GM12892 (cell line): ENCODE measurements at places on chromosomes 1 and 21.

DNA sequence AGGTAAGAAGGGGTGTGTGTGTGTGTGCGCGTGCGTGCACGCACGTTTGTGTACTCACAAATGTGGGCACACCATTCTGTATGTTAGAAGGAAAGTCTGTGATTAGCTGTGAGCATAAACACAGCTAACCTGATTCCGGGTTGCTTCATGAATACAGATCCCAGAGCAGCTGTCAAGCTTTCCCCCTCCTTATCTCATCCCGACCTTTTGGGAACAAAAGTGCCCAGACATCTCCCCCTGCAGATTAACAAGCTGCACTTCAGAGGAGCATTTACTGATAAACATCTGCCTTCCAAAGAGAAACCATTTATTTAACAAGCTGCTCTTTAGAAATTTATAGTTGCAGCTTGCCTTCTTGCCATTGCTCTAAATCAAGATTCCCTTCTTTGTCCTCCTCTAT, 97.0 kb downstream of the MT1HL1 start:
- no peak for DNase-seq

DNA sequence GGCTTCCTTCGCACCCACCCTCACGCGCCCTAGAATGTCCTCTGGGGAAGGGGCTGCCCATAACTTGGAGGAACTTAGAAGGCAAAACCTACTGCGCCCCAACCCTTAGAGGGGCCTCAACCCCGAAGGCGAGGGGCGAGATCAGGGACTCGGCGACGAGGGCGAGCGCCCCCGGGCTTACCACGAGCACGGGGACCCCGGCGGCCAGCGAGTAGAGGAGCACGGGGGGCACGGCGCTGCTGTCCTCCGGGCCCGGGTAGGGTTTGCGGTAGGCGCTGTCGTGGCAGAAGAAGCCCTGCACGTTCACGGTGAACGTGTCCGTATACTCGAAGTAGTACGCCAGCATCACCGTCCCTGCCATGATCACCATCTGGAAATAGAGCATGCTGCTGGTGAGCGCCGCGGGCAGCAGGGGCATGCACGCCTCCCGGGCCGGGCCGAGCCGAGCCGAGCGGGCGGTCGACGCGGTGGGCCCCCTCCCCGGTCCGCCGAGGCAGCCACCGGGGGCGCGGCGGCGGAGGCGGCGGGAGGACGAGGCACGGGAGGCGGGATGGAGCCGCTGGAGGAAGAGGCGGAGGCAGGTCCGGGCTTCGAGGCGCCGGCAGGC, 304 bp downstream of the PLPPR5 start:
- peak; percentile 1 for DNase-seq

- DNase-seq = no peak
Observed at GRCh38 chr1:160718210-160718609, 6.6 kb upstream of the CD48 start.

- DNase-seq = no peak
Observed at GRCh38 chr1:155324717-155325602, 4.3 kb downstream of the RUSC1 start.

GRCh38 chr21:25569711-25570110, 37.6 kb downstream of the MRPL39 start:
- DNase-seq = no peak

GRCh38 chr1:243672539-243673074, 177.4 kb downstream of the AKT3 start:
- DNase-seq = no peak

- no peak for DNase-seq
Observed at GRCh38 chr21:29989634-29990234, 49.9 kb upstream of the GRIK1 start.

- DNase-seq = no peak
Observed at GRCh38 chr1:35691571-35692220, 27.0 kb downstream of the C1orf216 start.
